ENCODE measurements at places on chromosomes 1 and 21. TPM values are rescaled to one million over a fixed set of nuclear protein-coding genes. Genes with fewer than 3 reads are reported as not detected.

- DNase-seq = no peak
These were observed 50.8 kb downstream of the CRP start for GRCh38 chr1:159663552-159663951.

DNA sequence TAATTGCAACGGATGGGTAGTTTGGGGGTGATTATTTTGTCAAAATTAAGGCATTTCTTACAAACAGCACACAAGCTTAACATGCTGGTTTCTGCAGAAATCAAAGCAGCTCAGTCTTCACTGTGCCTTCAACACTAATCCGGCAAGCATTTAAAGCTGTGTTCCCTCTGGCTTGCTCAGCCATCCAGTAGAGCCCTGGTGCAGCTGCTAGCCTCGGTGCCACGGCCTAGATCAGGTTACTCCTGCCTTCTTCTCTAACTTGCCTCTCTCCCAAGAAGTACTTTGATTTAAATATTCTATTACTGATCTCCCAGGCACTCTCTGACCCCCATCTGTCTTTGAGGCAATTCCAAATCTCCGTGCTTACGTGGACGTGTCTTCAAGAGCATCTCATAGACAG is 85.6 kb downstream of the GREM2 start:
- DNase-seq = no peak

DNA sequence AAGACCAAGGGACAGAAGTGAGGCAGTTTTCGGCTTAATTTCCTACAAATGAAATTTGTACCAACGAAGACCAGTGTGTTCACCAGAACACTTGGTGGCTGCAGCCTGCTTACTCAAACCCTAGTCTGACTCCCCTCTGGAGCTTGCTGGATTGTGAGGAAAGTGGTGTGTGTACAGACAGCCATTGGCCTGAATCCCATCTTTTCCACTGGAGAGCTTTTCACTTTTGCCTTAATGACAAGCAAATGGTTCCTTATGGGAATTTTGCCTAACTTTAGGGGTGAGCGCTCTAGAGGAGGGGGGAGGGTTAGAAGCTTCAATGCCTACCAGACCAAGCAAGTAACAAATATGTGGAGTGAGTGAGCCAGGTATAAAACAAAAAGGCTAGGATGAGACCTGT is 17.3 kb downstream of the METTL13 start:
- no peak for DNase-seq

Gene HTR1D
- not detected for polyA plus RNA-seq

DNA sequence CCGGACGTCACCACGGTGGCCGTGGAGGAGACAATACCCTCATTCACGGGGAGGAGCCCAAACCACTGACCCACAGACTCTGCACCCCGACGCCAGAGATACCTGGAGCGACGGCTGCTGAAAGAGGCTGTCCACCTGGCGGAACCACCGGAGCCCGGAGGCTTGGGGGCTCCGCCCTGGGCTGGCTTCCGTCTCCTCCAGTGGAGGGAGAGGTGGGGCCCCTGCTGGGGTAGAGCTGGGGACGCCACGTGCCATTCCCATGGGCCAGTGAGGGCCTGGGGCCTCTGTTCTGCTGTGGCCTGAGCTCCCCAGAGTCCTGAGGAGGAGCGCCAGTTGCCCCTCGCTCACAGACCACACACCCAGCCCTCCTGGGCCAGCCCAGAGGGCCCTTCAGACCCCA is 7.0 kb downstream of the TNFRSF14 start:
- DNase-seq = no peak

DNA sequence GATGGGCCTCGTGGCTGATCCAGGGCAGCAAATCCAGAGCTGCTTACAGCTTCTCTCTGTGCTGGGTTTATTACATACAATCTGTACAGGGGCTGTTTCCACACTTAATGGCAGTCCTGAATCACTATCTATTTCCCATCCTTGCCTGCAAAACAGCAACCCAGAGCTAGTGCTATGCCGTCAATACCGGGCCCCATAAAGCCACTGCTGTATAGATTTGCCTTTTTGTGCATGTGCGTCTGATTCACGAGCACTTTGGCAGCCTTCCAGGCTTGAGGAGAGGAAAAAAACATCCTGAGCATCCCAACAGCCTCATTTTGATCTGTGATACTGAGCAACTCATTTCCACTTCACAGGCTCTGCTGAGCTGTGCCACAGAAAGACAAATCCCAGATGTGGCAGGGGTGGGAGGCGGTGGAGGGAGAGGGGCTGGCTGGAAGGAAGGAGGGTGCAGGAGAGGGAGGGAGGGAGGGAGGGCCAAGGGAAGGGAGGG is 65.2 kb upstream of the TARBP1 start:
- no peak for DNase-seq

DNA sequence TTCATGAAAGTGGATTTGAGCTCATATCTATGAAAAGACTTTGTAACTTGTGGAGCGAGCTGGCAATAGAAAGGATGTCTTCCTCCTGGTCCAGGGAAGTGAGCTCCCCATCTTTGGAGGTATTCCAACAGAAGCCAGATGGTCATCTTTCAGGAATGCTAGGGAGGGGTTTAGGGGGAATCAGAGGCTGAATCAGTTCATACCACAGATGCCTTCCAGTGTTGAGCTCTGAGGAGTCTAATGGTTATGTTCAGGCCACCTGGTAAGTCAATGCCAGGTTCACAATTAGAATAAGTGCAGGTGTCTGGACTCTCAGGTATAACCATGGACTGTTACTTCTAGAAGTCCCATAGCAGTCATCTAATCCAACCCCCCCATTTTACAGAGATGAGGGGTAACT is 119.1 kb downstream of the ACTL8 start:
- no peak for DNase-seq
